ENCODE measurements at places on chromosomes 3 and 15. TPM values are rescaled to one million over a fixed set of nuclear protein-coding genes. Genes with fewer than 3 reads are reported as not detected.

The PLD1 gene
- total RNA-seq, result 7.0 TPM

The MYZAP gene
- 13.6 TPM for total RNA-seq

GRCh38 chr3:182906036-182906435 lies 74.3 kb downstream of the DCUN1D1 start:
- ATAC-seq, result no peak

DNA sequence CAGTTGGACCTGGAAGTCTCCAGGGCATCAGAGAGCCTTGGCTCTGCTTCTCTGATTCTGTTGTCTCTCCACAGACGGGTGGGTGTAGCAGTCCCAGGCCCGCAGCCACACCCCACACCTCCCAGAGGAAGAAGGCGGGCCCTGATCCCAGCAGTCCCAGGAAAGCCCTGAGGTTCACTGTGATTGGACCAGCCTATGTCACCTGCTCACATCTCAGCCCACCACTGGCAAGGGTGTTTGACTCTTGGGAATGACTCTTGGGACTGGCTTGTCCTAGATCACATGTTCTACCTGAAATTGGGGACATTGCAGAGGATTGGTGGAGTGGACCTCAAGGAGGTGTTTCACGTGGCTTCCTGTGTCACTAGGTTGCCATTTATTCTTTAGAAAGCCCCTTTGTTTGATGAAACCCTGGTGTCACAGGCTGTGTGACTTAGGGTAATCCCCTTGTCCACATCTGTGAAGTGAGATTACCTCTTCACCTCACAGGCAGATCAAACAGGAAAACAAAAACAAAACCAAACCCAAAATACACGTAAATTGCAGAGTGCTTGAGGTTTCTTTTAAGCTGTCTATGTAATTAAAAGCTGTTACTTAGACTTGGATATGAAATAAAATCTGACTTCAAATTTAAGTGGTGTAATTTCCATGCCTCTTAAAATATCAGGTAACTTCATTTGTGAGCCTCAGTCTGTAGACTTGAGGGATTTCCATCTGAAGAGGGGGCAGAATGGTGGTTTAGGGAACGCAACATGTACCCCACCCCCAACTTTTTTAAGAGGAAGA lies 26.7 kb downstream of the FLNB start:
- no peak for ATAC-seq

DNA sequence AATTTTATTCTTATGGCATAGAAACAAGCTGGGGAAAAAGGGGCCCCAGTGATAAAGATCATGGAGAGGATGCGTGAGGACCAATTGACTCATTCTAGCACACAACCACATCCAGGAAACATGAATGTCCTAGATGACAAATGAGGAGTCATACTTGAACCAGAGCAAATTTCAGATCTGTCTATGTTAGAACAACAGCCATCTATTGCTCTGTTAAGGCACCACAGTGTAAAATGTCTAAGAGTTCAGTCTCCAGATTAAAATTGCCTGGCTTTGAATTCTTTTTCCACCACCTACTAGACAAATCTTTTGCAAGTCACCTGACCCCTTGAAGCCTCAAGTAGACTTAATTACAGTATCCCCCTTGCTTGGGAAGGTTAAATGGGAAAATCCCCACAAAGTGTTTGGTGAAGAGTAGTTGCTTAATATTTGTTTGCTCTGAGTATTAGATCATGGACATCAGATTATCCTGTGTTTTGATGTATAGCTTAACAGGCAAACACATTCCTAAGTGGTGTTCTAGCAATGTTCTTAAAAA lies 258.7 kb upstream of the TGFBR2 start:
- no peak for ATAC-seq

GRCh38 chr3:23114432-23114831 lies 88.7 kb upstream of the UBE2E2 start:
- ATAC-seq, result no peak
